Stimulated activated CD4-positive, alpha-beta T cell treated with anti-CD3 and anti-CD28 coated beads, Interleukin-2, amount 100 ng/mL, for 24 hours (primary cell): ENCODE measurements at places on chromosomes 16 and 17.

GRCh38 chr16:68420366-68420942 lies 27.9 kb downstream of the SMPD3 start:
- no peak for DNase-seq

DNA sequence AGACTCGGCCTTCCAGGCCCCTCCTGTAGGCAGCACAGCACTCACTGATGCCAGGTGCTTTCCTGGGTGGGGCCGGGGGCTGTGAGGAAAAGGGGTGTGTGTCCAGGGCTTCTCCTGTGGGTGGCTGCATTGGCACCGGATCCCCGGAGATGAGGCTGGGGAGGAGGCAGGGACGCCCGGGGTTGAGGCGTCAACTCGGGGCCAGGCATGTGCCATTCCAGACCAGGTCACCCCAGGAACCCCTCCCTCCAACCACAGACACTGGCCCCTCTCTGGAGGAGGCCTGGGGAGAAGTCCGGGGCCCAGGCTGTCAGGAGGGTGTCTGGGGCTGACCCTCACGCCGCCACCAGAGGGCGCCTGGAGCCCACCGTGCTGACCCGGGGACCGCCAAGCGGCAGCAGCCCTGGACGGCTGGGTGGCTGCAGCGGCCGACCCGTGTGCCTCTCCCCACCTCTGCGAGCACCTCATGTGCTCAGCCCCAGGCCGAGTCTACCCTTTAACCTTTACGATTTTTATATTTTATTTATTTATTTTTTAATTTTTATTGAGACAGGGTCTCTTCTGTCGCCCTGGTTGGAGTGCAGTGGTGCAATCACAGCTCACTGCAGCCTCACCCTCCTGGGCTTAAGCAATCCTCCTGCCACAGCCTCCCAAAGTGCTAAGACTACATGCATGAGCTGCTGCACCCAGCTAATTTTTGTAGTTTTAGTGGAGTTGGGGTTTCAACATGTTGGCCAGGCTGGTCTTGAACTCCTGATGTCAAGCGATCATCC lies 3.2 kb upstream of the METRN start:
- peak; percentile 85 for DNase-seq

- DNase-seq: no peak
Measured at GRCh38 chr17:70074236-70074830, 692 bp upstream of the KCNJ16 start.

GRCh38 chr17:56031636-56032035 lies 121.6 kb upstream of the ANKFN1 start:
- no peak for DNase-seq

DNA sequence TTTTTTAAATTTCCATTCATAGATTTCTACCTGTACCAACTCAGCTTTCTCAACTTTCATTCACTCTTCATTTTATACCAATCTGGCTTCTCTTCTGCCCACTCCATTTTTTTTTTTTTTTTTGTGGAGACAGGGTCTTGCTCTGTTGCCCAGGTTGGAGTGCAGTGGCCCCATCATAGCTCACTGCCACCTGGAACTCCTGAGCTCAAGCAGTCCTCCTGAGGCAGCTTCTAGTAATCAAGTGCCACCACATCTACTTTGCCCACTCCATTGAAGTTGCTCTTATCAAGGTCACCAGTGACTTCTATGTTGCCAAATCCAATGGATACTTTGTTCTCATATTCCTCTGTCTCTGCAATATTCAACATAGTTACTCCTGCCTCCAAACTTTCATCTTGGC lies 1.7 kb downstream of the SUPT6H start:
- no peak for DNase-seq
